Naive thymus-derived CD8-positive, alpha-beta T cell (primary cell): ENCODE measurements at places on chromosomes 2 and 18. TPM values are rescaled to one million over a fixed set of nuclear protein-coding genes. Genes with fewer than 3 reads are reported as not detected.

GRCh38 chr18:47990981-47991380, 60.5 kb upstream of the SMAD2 start:
- DNase-seq: no peak

- no peak for DNase-seq
These were observed 31.4 kb downstream of the SH3BP4 start for GRCh38 chr2:234983011-234983726.

GRCh38 chr2:53438100-53438499, 329.5 kb upstream of the CHAC2 start:
- no peak for DNase-seq

- no peak for DNase-seq
These were observed 13.0 kb downstream of the IL18R1 start for GRCh38 chr2:102368461-102369109.

DNA sequence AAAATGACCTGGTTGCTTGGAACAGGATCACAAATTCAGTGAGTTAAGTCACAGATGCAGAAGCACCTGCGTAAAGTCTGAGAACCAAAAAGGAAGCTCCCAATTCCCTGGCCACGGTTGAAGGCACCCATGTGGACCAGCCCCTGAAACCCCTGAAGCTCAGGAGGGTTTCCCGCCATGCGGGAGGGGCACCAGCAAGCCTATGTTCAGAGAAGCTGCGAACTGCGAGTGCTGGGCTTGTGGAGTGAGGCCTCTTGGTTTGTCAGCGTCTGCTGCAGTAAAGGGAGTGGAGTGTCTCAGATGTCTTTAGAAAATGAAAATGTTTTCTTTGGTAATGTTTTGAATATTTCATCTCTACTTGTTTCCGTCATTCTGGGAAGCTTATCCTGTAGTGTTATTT, 16.1 kb upstream of the ACKR3 start:
- DNase-seq: no peak

The MAP4K3 gene
- total RNA-seq: 17.7 TPM

The REG3G gene
- total RNA-seq: not detected

The CCDC74B gene
- not detected for total RNA-seq

The PCARE gene
- total RNA-seq: not detected

The POTEI gene
- not detected for total RNA-seq

The EVX2 gene
- not detected for total RNA-seq

The GATA6 gene
- 0.13 TPM for total RNA-seq
